ENCODE measurements at places on chromosomes 6 and 20.

- H3K36me3 ChIP-seq, result peaks cover 58% of the 10 kb centered on the region
- peaks cover 17% of the 10 kb centered on the region for H3K4me1 ChIP-seq
- H3K4me3 ChIP-seq, result no peak overlapping the region
- H3K27me3 ChIP-seq, result no peaks in the 10 kb centered on the region
Observed at GRCh38 chr6:136235233-136235564, 14.9 kb downstream of the MTFR2 start.

DNA sequence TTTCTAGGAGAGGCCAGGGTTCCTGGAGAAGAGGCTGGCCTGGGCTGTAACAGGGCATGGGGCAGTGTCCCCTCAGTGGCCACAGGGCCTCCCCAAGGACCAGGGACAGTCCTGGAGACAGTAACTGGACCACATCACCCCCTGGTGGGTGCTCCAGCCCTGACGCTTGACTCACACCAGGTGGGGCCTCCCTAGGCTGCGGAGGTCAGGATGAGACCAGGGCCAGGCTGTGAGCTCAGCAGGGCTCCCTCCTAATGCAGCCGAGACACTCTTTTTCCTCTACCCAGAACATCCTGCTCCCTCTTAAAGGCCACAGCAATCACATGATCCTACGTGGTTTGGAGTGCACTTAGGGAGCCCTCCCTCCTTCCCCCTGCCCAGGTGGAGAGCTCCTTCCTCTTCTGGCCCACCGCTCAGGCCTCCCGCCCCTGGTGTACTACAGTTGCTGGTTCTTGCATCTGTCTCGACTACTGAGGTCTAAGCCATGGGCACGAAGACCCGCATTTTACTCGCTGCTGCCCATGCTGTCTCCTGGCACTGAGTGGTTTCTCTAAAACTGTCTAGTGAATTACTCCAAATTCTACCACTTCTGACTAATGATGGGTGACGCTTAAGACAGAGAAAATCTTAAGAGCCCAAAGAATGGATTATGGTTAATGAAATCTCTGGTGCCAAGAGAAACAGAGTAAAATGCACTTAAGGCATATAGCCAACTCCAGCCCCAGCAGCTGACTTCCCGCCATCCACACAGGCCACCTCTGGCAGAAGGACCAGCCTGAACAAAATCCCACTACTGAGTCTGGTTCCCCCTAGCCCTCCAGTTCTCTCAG is 166.1 kb upstream of the CST7 start:
- H3K4me3 ChIP-seq, result no peak overlapping the region
- DNase-seq, result no peak
- H3K36me3 ChIP-seq, result no peaks in the 10 kb centered on the region

GRCh38 chr20:55173601-55174000 is 698.2 kb downstream of the DOK5 start:
- no peak overlapping the region for H3K4me3 ChIP-seq
- H3K4me1 ChIP-seq, result no peaks in the 10 kb centered on the region
- H3K36me3 ChIP-seq, result no peaks in the 10 kb centered on the region

- no peaks in the 10 kb centered on the region for H3K27me3 ChIP-seq
- DNase-seq, result no peak
- H3K4me3 ChIP-seq, result no peak overlapping the region
- H3K36me3 ChIP-seq, result no peaks in the 10 kb centered on the region
- H3K4me1 ChIP-seq, result no peaks in the 10 kb centered on the region
Observed at GRCh38 chr20:9306521-9306920, 207.9 kb upstream of the LAMP5 start.

DNA sequence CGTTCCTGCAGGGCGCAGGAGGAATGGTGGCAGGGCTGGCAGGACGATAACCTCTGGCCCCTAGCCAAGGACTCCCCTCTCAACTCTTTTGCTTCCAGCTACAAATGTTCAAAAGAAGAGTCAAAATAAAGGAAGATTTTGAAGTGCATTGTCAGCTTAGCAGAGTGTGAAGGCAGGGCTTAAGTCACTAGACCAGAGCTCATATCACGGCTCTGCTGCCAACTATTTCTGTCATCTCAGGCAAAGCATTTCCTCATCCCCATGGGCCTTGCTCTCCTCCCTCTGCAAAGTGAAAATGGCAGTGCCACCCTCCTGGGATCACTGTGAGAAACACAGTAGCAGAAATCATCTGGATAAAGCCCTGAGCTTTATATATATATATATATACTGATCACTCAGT is 36.7 kb downstream of the CFAP61 start:
- H3K27me3 ChIP-seq, result peaks cover 8% of the 10 kb centered on the region
- H3K36me3 ChIP-seq, result no peaks in the 10 kb centered on the region
- DNase-seq, result no peak
- H3K27ac ChIP-seq, result no peak overlapping the region
- H3K4me3 ChIP-seq, result no peak overlapping the region
- H3K4me1 ChIP-seq, result peaks cover 1% of the 10 kb centered on the region

GRCh38 chr6:114569669-114570068 is 226.8 kb upstream of the HS3ST5 start:
- no peaks in the 10 kb centered on the region for H3K27me3 ChIP-seq
- H3K36me3 ChIP-seq, result no peaks in the 10 kb centered on the region
- no peaks in the 10 kb centered on the region for H3K4me1 ChIP-seq
- no peak overlapping the region for H3K27ac ChIP-seq
- H3K4me3 ChIP-seq, result no peak overlapping the region

- no peaks in the 10 kb centered on the region for H3K27me3 ChIP-seq
- H3K4me1 ChIP-seq, result peaks cover 5% of the 10 kb centered on the region
- no peak overlapping the region for H3K27ac ChIP-seq
- H3K36me3 ChIP-seq, result peaks cover 3% of the 10 kb centered on the region
- no peak overlapping the region for H3K4me3 ChIP-seq
Observed at GRCh38 chr6:38021029-38021428, 201.5 kb downstream of the ZFAND3 start.

DNA sequence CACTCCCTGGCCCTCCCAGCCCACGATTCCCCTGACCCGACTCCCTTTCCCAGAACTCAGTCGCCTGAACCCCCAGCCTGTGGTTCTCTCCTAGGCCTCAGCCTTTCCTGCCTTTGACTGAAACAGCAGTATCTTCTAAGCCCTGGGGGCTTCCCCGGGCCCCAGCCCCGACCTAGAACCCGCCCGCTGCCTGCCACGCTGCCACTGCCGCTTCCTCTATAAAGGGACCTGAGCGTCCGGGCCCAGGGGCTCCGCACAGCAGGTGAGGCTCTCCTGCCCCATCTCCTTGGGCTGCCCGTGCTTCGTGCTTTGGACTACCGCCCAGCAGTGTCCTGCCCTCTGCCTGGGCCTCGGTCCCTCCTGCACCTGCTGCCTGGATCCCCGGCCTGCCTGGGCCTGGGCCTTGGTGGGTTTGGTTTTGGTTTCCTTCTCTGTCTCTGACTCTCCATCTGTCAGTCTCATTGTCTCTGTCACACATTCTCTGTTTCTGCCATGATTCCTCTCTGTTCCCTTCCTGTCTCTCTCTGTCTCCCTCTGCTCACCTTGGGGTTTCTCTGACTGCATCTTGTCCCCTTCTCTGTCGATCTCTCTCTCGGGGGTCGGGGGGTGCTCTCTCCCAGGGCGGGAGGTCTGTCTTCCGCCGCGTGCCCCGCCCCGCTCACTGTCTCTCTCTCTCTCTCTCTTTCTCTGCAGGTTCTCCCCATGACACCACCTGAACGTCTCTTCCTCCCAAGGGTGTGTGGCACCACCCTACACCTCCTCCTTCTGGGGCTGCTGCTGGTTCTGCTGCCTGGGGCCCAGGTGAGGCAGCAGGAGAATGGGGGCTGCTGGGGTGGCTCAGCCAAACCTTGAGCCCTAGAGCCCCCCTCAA is at the start of gene LTA:
TSS of gene LTA (plus strand) at position 249 of the 871 bp plus-strand sequence. CDS start at position 703, 454 bp downstream.
- peaks cover 18% of the 10 kb centered on the region for H3K27me3 ChIP-seq
- peaks cover 21% of the 10 kb centered on the region for H3K36me3 ChIP-seq

DNA sequence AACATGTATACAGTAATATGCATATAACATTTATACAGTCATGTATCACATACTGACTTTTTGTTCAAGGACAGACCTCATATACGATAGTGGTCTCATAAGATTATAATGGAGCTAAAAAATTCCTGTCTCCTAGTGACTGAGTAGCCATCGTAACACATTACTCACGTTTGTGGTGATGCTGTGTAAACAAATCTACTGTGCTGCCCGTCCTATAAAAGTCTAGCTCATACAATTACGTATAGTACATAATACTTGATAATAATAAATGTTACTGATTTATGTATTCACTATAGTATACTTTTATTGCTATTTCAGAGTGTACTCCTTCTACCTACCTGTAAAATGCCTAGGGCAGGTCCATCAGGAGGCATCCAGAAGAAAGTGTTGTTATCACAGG is 17.4 kb downstream of the SERAC1 start:
- H3K27me3 ChIP-seq, result no peaks in the 10 kb centered on the region
- peaks cover 7% of the 10 kb centered on the region for H3K36me3 ChIP-seq
- H3K27ac ChIP-seq, result no peak overlapping the region
- no peak for DNase-seq
- no peak overlapping the region for H3K4me3 ChIP-seq

DNA sequence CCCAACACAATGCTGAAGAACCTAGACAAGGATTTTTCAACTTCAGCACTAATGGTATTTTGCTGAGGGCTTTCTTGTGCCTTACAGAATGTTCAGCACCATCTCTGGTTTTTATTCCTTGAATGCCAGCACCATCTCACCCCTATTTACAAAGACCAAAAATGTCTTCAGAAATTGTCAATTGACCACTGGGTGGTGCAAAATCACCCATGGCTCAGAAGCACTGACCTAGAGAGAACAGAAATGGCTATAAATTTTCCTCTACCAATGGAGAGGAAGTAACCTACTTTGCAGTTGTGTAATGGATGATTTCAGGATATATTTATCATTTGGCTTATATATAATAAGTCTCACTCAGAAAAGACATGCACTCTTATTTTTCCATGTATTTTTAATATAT is 431.0 kb upstream of the IRAK1BP1 start:
- no peak for DNase-seq
- H3K4me1 ChIP-seq, result no peaks in the 10 kb centered on the region
- H3K27ac ChIP-seq, result no peak overlapping the region
- no peaks in the 10 kb centered on the region for H3K27me3 ChIP-seq
- H3K4me3 ChIP-seq, result no peak overlapping the region

- no peaks in the 10 kb centered on the region for H3K4me1 ChIP-seq
- H3K4me3 ChIP-seq, result no peak overlapping the region
- no peaks in the 10 kb centered on the region for H3K27me3 ChIP-seq
- no peak for DNase-seq
- no peak overlapping the region for H3K27ac ChIP-seq
- no peaks in the 10 kb centered on the region for H3K36me3 ChIP-seq
Observed at GRCh38 chr6:76776876-76777275, 686.4 kb downstream of the HTR1B start.

GRCh38 chr20:46150943-46151342 is 32.8 kb downstream of the CD40 start:
- DNase-seq, result no peak
- H3K27ac ChIP-seq, result no peak overlapping the region
- peaks cover 4% of the 10 kb centered on the region for H3K27me3 ChIP-seq

DNA sequence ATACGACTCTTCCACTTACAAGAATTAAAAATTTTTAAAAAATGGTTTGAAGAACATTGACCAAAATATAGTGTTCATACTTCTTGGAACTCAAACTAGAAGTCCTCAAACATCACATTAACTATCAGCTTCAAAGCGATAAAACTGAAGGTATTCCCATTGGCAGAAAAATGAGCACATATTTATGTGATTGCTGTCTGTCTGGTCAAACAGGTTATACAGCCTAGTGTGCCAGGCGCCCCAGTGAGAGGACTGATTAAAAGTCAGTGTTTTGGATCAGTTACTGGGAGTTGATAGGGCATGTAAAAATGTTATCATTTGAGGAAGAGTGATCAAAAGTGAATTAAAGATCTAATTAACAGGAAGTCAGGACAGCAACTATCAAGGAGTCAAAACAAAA is 738.8 kb downstream of the HDGFL1 start:
- no peak overlapping the region for H3K4me3 ChIP-seq
- H3K27ac ChIP-seq, result no peak overlapping the region
- H3K27me3 ChIP-seq, result no peaks in the 10 kb centered on the region
- no peaks in the 10 kb centered on the region for H3K36me3 ChIP-seq
- DNase-seq, result no peak
- no peaks in the 10 kb centered on the region for H3K4me1 ChIP-seq

All from T-helper 2 cell treated with Interferon-gamma antibody and Interleukin-4, amounts not matched to agents 5 μg/mL and 100 μg/mL, for 36 hours (primary cell).